COR-L47 (cell line): ENCODE measurements at places on chromosomes 13 and 19.

GRCh38 chr19:40035996-40036395, 20.0 kb downstream of the ZNF780B start:
- DNase-seq = no peak

GRCh38 chr19:37941782-37942515, 34.9 kb downstream of the SIPA1L3 start:
- DNase-seq = no peak

- peak; percentile 22 for DNase-seq
Observed at GRCh38 chr13:71979616-71980015, 112.6 kb upstream of the DACH1 start.

- DNase-seq = no peak
Observed at GRCh38 chr19:48742096-48742495, 1.7 kb upstream of the RASIP1 start.

DNA sequence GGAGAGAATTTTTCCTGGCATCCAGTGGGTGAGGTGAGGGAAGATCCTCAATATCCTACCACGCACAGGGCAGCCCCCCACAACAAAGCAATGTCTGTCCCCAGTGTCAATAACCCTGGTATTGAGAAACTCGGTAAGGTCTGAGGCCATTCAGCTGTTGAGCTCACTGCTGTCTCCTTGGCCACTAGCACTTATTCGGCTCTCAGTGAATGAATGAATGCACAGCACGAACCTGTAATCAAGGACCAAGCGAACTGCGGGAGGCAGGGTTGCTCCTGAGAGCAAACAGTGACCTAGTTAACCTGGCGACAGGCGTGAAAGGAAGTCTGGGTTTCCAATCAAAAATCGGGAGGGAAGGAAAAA, 640 bp downstream of the ZSCAN5A start:
- DNase-seq = peak; percentile 46

- no peak for DNase-seq
Observed at GRCh38 chr13:99071666-99072065, 93.8 kb upstream of the DOCK9 start.

DNA sequence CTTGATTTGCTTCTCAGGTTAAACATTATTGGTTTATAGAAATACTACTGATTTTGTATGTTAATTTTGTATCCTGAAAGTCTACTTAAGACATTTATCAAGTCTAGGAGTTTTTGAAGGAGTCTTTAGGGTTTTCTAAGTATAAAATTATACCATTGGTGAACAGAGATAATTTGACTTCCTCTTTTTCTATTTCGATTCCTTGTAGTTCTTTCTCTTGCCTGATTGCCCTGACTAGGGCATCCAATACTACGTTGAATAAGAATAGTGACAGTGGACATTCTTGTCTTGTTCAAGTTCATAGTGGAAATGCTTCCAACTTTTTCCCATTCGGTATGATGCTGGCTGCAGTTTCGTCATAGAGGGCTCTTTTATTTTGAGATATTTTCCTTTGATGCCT, 807.5 kb upstream of the SLC10A2 start:
- DNase-seq = no peak

- peak; percentile 14 for DNase-seq
Observed at GRCh38 chr13:75762076-75762937, 126.2 kb downstream of the LMO7 start.

GRCh38 chr19:10237702-10238101, 6.6 kb upstream of the S1PR2 start:
- no peak for DNase-seq

DNA sequence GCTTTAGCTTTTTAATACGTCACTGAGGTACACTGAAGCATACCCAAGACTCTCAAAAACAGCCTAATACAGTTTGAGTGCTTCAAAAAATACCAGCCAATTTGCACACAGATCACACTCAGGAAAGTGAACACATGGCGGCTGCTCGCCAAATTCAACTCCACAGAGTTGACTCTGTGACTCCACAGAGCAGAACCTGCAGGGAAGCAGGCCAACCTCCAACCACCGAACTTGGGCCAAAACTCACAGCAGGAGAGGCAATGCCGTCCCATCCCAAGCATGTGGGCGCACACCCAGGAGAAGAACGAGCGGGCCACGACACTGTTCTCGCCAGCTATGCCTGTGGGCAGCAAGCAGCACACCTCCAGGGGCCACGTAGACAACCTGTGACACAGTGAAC, 21.1 kb downstream of the ELL start:
- no peak for DNase-seq

- DNase-seq = peak; percentile 70
Observed at GRCh38 chr13:101661839-101662238, 209.4 kb downstream of the ITGBL1 start.

DNA sequence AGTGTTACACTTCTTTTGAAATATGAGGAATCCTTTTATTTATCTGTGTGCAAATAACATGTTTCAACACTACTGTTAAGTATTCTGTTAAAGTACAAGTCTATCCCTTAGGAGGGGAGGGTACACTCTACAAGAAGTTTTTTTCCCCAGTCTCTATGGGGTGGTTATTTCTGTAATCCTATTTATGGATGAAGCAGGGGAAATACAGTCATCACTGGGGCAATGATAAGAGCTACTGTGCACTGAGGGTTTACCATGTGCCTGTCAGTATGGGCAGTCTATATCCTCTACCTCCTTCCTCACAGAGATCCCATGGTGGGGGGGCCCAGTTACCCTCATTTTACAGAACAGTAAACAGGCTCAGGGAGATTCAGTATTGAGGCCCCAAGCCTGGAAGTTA, 16.6 kb upstream of the TRIM13 start:
- DNase-seq = no peak

GRCh38 chr19:49807904-49808675, 5.0 kb downstream of the FUZ start:
- DNase-seq = no peak

DNA sequence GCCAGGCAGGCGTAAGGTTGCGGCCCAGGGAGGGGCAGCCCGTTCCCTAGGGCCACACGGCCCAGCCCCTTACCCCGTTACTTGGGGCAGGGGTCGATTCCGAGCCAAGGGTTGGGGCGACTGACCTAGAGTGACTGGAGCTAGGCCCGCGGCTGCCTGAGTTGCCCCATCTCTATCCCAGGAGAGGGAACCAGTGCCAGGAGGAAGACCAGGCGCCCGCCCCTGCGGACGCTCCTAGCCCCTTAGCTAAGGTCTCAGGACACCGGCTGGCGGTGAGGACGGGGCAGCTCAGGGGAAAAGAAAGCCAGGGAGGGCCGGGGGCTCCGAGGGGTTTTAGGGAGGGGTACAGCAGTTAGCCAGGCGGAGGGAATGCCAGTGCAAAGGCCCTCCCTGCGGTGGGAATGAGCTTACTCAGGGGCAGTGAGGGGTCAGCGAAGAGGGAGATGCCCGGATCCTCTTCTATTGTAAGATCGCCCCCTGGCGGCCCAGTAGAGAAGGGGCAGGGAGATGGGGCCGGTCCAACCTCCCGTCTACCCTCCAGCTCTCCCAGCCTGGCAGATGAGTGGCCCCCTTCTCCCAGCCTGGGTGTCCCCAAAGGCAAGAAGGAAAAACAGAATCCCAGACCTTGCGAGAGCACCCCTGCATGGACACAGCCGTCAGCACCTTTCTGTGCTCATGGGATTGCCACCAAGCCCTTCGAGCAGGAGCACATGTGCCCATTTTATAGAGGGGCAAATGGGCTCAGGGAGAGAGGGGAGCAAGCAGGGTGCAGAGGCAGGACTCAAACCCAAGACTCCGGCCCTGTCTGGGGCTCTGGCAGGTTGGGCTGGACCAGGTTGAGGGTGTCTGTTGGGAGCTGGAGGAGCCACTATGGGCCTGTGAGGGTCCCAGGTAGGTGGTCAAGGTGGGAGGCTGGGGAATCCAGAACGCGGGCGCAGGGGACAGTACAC, 16.3 kb downstream of the CILP2 start:
- DNase-seq = no peak

- no peak for DNase-seq
Observed at GRCh38 chr19:28301463-28301862, 911.5 kb downstream of the UQCRFS1 start.

DNA sequence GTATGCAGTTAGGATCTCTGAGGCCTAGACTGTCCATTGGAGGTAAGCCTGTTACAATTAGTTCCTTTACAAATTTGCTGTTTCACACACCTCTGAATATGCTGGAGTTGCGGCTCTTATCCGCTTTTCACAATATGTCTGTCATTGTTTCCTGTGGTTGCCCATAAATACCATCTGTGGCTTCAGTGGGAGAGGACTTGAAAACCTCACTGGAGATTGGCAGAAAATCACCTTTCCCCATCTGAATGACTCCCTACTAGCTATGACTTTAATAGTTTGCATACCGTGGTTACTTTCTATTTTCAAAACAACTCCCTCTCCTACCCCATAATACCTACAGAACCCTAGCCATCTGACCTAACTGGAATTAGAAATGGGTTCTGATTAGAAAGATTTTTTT, 454.3 kb downstream of the PCDH17 start:
- no peak for DNase-seq

GRCh38 chr13:44053208-44053607, 173.5 kb downstream of the LACC1 start:
- no peak for DNase-seq

- no peak for DNase-seq
Observed at GRCh38 chr19:11400798-11401197, 16.7 kb upstream of the EPOR start.

DNA sequence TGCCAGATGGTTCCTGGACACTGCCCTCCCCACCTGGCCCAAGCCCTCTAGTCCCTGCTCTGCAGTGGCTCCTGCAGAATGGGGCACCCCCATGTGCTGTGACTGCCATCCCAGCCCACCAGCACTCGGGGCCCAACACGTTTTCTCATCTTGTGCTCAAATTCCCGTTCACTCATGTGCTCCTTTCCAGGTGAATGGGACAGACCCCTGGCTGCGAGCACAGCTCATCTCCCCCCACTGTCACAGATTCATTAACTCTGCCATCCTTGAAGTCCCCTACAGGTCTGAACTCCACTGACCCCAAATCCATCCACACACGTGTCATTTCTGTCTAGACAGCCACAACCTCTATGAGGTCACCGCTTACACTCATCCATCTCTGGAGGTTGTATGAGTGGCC, 23.6 kb downstream of the TUBA3C start:
- DNase-seq = no peak

- no peak for DNase-seq
Observed at GRCh38 chr13:62887046-62887445, 1471.4 kb upstream of the PCDH20 start.

- no peak for DNase-seq
Observed at GRCh38 chr13:31274390-31274789, 74.6 kb downstream of the B3GLCT start.

DNA sequence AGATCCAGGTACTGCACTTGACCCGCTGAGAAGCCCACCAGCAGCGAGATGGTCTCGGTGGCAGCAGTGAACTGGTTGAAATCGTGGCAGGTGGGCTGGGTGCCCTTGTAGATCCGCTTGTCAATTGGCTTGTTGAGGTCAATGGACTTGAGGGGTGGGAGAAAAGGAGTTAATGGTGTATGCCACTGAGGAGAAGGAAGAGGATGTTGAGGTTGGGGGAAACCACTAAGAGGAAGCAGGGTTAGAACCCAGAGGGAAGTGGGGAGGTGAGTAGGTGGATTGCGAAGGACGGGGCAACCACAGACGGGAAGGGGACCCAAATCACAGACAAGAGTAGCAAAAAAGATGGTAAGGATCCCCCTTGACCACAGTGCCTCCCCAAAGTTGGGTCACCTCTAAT, 1.7 kb downstream of the DMWD start:
- DNase-seq = no peak

DNA sequence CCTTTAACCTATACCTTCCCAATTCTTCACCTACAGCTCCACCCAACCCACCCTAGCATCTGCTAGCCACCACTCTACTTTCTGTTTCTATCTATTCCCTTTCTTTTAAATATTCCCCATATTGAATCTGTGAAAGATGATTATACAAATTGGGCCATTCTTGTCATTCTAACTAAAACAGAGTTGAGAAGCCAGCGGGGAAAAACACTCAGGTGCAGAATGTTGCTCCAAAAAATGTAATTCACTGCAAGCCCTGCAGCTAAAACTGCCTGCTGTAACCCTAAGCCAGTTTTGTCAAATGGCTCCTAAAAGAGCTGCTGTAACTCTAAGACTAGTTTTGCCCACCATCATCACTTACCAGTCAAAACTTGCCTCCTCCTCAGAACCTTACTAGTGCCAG, 1468.6 kb upstream of the MIR17HG start:
- DNase-seq = no peak

- DNase-seq = peak; percentile 59
Observed at GRCh38 chr19:47310819-47311218, 1.2 kb downstream of the C5AR1 start.

DNA sequence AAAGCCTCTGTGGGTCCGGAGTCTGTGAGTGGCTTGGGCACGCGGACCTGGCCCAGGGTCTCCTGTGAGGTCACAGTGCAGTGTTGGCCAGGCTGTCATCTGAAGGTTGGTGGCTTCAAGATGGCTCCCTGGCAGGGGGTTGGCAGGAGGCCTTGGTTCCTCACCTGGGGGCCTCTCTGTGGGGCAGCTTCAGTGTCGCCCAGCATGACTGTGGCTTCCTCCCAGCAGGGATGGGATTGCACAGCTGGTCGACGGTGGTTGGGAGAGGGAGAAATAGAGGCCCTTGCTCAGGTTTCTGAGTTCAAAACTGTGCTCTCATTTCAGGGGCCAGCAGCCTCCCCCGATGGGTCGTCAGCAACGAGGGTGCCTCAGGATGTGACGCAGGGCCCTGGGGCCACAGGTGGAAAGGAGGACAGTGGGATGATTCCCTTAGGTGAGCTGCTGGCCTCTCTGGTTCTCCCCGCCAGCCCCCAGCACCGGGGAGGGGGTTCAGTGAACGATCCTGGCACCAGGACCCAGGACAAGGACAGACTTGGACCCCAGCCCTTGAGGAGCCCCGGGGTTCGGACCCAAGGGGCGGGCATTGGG, 17.2 kb downstream of the ZNF444 start:
- no peak for DNase-seq

GRCh38 chr19:19538785-19539166, 711 bp downstream of the CILP2 start:
- no peak for DNase-seq

DNA sequence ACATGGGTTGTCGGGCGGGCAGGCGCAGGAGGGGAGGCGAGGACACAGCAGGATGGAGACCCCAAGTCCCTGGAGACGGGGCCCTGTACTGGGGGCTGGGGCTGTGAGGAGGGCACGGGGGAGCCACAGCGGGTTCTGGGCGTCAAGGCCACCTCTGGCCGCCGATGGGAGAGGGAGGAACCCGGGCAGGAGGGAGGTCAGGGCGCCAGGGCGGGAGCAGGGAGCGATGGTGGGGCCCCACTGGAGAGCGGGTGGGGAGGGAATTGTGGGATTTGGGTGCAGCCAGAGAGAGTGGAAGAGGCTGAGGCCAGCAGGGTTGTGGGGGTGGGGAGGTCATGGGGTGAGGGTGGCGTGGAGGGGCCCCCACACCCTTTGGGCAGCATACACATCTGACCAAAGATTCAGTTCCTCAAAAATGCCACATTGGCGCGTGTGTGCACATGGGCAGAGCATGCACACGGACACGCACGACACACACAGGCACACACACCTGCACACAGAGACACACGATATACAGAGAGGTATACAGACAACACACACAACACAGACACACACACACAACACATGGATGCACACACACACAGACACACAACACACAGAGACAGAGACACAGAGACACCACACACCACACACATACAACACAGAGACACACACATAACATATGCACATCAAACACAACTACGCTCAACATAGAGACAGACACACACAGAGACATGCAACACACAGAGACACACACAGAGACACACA, 54.9 kb downstream of the AP1M1 start:
- DNase-seq = no peak

GRCh38 chr13:35163674-35164073, 221.6 kb downstream of the NBEA start:
- no peak for DNase-seq

- DNase-seq = no peak
Observed at GRCh38 chr19:4896372-4896771, 6.3 kb downstream of the ARRDC5 start.
